Stimulated activated naive CD4-positive, alpha-beta T cell treated with Interleukin-2 at 50 U/mL for 16 hours (primary cell): ENCODE measurements at places on chromosomes 12 and 14.

GRCh38 chr14:24411443-24412389 is 12.9 kb downstream of the NYNRIN start:
- peak; percentile 3 for DNase-seq

DNA sequence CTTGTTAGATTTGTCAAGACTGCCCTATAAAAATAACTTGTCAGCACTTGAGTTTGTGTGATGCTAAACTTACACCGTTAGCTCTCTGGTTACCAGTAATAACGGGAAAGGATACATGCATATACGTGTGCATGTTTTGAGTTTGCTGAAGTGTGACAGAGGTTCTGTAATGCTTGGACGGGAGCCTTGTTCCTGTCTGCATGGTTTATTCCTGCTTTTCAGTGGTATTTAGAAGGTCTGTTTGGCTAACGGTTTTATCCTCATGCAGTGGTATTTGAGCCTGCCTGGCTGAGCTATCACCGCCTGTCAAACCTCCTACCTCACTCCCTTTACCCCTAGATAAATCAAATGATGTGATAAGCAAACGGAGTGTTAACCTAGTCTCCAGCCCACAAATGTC is 305.6 kb downstream of the GALC start:
- no peak for DNase-seq

DNA sequence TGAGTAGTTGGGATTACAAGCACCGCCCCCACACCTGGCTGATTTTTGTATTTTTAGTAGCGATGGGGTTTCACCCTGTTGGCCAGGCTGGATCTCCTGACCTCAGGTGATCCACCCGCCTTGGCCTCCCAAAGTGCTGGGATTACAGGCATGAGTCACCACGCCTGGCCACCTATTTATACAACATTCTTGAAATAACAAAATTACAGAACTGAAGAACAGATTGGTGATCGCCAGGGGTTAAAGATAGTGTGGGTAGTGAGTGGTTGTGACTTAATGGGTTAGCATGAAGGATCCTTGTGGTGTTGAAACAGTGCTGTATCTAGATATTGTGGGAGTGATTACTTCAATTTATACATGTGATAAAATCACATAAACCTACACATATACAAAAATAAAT is 7.4 kb downstream of the GLIPR1L1 start:
- DNase-seq, result no peak

GRCh38 chr12:131371401-131372170 is 339.3 kb upstream of the SFSWAP start:
- no peak for DNase-seq

GRCh38 chr14:19775587-19775986 is 2.3 kb downstream of the OR4M1 start:
- no peak for DNase-seq

DNA sequence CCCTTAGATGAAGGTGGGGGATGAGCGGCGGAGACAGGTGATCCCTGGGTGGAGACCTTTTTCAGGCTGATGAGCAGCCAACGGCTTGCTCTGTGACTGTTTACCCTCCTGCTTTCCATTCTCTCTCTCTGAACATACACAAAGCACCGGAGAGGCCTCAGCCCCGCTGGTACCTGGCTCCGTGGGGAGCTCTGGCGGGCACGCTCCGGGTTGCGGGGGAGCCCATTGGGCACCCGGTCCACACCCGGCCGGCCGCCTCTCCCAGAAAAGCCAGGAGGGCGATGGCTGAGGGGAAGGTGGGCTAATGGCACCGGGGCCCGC is 545 bp downstream of the SMARCC2 start:
- DNase-seq, result no peak

DNA sequence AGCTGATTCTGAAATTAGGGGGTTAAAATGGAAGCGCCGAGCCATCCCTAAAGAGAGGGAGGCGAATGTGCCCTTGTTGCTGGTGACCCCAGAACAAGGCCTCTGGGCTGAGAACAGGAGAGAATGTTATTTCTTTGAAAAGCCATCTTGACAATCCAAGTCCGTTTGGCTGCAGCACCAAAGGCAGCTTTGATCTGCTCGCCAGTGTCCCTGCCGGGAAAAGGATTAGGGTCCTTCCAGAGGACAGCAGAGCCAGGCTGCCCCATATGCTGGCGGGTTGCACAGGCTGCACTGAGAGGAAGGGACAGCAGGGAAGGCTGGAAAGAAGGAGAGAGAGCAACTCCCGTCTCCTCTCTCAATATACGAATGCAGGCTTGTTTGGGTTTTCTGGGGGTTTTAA is 141.7 kb downstream of the TMEM132C start:
- no peak for DNase-seq

DNA sequence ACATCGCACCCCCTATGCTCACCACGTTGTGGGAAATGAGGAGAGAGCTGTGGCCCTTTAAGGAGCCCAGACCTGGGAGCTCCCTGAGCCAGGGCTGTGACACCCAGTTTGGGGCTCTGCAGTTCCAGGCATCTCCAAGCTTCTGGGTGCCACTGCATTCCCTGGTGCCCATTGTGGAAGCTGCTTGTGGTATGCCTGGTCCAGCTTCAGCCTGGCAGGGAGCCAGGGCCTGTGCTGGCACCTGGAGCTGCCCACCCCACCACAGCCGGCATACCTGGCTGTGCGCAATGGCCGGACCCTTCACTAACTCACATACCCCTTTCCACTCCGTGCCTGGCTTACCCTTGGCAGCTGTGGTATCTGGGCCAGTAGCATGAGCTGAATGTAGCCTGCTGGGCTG is 107.9 kb upstream of the OR4E1 start:
- DNase-seq, result no peak

GRCh38 chr12:44385964-44386363 is 490.2 kb downstream of the NELL2 start:
- DNase-seq, result no peak

DNA sequence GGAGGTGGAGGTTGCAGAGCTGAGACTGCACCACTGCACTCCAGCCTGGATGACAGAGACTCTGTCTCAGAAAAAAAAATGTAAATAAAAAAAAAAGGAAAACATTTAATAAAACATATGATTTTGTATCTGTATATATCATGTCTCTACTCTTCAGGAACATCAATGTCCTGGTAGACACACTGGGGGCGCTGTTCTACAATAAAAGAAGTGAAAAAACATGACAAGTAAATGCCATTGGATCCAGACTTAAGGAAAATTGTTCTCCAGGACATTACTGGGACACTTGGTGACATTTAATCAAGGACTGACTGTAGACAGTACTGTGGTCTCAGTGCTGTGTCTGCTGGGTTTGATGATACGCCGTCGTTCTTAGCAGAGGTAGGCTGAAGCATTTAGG is 15.5 kb upstream of the KLC1 start:
- no peak for DNase-seq

DNA sequence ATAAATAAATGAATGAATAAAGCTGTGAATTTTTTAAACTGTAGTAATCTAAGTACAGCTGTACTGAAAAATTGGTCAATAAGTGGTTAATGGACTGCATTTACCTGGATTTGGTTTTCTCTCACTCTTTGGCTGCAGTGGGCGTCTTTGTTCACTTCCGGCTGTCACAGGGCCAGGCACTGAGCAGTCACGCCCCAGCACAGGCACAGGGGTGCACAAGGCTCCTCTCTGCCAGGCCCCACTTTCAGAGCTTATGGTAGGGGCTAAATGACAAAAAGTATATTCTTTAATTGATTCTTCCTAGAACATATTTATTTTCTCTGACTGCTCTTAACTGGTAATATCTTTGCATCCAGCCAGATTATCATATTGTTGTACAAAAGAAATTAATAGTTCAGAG is 70.6 kb upstream of the DYNC1H1 start:
- DNase-seq, result no peak

DNA sequence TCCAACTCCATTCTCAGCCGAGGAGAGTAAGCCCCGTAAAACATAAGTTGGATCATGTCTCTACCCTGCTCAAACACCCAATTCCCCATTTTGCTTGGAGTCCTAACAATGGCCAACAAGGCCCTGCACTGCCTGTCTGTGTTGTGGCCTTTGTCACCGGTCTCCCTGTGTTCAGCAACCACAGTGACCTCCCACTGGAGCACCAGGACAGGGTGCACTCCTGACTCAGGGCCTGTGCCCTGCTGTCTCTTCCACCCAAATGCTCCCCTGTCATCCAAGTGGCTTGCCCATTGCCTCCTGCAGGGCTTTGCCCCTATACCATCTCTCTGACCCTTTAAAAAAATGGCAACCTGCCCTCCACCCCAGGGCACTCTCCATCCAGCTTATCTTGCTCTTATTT is 4.4 kb upstream of the KRT85 start:
- DNase-seq, result no peak

- peak; percentile 49 for DNase-seq
Observed at GRCh38 chr14:94001501-94002396, 4.6 kb downstream of the CCDC197 start.

DNA sequence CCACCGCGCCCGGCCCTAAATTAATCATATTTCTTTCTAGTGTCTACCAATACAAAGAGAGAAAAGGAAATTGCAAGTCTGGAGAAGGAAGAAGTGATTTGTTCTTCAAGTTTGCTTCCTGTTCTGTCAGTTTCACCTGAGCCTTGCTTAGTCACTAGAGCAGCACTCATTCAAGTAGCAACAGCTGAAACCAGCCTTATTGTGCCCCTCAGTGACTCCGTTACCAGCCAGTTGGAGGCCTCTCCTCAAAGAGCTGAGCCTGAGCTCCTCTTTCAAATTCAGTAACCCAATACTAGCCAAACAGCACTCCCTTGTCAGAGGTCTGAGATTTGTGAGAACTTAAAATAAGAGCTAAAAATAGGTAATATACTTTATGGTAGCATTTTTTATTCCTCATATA is 17.4 kb downstream of the PAWR start:
- DNase-seq, result no peak

- DNase-seq, result no peak
Observed at GRCh38 chr14:105507247-105507646, 16.2 kb downstream of the TEDC1 start.

- DNase-seq, result no peak
Observed at GRCh38 chr12:50611021-50611744, 106.4 kb downstream of the DIP2B start.

DNA sequence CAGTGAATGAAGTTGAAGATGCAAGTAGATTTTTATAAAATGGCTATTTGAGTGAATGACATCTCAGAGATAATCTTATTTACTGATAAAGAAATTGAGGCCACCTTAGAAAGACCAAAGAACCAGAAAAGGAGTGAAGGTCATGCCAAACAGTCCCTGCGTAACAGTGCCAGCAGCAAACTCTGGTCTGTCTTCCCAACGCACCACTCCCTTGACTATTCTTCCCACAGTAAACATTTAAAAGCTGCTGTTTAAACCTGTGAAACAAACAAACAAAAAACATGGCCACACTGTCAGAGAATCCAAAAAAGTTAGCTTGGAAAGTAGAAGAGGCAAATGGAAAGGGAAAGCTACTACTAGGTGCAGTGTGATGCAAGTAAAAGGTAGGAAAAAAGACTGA is 1.5 kb upstream of the PRPF39 start:
- DNase-seq, result no peak

- DNase-seq, result no peak
Observed at GRCh38 chr12:99984271-99985128, at the start of gene ANKS1B. ANKS1B (minus strand) TSS chr12:99984936; CDS start chr12:99984237, 699 bp downstream.

GRCh38 chr12:211639-212414 is 2.1 kb downstream of the SLC6A12 start:
- DNase-seq, result no peak

GRCh38 chr12:132204793-132205270 is 60.6 kb downstream of the NOC4L start:
- no peak for DNase-seq

GRCh38 chr12:108647585-108648287 is 14.0 kb upstream of the SELPLG start:
- no peak for DNase-seq

DNA sequence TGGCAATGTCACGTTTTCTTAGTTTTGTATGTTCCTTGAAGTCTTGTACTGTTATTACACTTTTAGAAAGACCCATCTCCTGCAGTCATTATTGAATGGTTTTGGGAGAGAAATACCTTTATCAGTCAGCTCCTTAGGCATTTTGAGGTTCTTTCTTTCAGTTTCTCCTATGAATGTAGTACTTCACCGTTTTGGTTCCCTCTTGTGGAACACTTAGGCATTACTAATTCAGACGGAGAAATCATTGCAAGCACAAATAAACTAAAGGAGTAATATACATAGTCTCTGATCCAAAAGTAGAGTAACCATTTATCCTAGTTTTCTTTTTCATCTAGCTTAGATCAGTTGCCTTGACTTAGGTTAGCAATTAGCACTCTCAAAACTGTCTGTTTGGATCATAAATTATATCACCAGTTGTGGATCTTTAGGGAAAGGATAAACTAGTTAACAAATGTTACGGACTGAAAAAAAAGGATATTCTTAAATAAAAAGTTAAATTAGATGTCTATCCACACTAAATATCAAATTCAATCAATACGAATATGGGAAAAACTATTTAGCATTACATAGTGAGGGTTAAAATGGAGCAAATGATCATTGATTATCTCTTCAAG is 1538.3 kb upstream of the SEL1L start:
- DNase-seq, result no peak

GRCh38 chr12:92502417-92503028 is 200.3 kb upstream of the PLEKHG7 start:
- peak; percentile 1 for DNase-seq

DNA sequence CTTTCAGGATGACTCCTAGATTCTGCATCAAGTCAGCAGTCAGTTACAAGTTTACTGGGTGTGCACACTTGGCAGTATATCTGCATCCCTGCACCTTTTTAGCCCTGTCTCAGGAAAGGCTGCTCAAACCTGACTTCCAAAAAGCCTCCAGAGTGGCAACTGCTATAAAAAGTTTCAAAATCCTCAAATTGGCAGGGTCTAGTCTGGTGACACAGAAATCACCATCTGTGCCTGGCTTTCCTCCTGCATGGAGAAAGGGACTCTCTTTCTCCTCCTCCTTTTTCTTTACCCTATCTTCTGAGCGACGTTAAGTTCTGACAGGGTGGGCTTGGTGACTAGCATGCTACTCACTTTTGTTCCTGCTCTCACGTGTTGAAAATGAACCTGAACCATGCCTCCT is 679.5 kb downstream of the C12orf50 start:
- DNase-seq, result no peak

DNA sequence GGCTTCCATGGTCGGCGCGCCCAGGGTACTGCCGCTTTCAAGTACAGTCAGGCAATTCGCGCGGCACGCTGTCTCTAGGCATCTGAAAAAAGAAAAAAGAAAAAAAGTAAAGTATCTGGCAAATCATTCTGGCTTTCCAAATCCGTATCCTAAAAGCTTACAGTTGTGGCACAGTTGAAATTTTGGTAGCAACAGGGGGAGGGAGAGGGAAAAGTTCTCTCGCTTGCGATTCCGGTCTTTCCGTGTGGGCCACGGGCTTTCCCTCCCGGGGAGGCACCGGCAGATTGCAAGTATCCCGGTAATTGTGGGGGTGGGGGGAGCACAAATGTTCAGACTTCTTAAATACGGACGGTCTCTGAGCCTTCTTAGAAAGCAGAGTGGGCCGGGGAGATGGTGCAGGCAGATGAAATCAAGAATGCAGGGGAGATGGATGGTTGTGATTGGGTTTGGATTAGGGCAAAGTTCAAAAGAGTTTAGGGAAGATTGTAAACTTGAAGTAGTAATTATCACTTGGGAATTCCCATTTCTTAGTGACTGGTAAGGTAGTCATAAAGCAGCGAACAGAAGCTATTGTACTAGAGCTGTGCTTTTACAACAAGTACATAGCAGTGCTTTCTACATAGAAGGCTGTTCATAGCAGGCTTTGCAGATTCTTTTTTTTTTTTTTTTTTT is 1.2 kb downstream of the SOCS2 start:
- DNase-seq, result peak; percentile 29

GRCh38 chr12:8455727-8456360 is at the start of gene CLEC6A:
CLEC6A (plus strand) TSS chr12:8455962; CDS start chr12:8456112, 150 bp downstream.
- DNase-seq, result no peak
